H54 (cell line): ENCODE measurements at places on chromosomes 3 and 15.
A peak's percentile ranks its signal among the peaks of the same experiment; 100 is the strongest.

- no peak for DNase-seq
Observed at GRCh38 chr3:137360531-137361201, 402.9 kb downstream of the IL20RB start.

- DNase-seq: no peak
Observed at GRCh38 chr3:152322756-152323155, 54.0 kb downstream of the MBNL1 start.

DNA sequence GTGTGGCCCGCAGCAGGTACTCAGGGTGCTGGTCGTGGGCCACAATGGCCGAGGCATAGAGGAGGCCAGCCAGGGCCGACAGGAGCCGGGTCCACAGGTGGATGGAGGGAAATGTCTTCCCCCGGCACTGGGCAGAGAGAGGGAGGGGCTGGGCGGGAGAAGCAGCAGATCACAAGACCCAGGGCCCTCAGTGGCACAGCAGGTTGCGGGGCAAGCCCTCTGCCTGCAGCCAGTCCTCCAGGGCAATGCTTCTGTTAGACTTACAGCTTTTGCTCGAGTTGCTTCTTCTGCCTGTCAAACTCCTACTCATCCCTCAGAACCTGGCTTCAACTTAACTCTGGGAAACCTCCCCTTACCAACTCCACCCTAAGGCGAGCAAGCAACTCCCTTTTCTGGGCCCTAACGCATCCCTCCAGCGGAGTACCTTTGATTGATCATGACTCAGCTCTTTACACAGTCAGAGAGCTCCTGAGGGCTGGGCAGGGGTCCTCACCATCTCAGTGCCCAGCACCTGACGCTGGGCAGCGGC, 16.0 kb downstream of the TMEM44 start:
- no peak for DNase-seq

DNA sequence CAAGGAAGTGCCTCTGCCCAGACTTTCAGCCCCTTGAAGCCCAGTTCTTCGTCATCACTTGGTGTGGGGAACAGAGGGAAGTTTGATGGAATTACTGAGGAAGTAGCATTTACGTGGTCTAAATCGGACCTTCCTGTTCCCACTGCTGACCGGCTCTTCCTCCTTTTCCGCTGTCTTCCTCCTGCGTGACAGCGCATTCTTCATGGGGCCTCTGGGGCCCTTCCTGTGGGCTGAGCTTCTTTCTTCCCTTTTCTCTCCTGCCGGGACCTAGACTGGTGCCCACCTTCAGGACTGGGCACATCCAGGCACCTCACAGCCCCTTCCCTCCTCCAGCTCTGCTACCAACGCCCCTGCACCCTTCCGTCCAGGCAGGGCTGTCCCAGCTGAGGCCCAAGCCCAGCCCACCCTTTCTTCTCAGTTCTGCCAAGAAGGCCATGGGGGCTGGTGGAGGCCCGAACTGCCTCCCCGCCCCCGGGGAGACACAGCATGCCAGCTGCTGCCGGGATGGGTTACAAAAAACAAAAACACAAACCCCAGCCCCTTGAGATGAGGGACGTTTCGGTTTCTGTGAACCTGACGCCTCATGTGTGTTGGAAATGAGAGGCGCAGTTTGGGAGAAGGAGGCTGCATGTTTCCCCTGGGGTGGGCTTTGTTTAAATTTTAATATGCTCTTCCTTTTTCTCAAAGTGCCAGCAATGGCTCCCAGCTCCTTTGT, 19.1 kb downstream of the ZNF710 start:
- no peak for DNase-seq

DNA sequence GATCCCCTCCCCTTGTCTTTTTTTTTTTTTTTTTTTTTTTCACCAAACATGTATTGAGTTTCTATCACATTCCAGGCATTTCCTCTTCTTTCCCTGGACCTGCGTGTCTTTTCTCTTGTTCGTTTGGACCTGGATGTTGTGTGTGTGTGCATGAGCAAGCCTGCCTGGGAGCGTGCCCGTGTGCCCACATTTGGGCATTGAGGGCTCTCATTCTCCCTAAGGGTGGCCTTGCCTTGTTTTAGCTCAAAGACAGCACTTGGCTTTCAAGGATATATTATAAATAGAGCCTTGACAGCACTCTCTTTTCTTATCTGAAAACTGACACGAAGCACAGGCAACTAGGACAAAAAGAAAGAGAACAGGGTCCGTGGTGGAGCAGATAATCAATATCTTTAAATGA, 39.0 kb upstream of the SLC25A26 start:
- no peak for DNase-seq

GRCh38 chr15:51310064-51310463, 28.3 kb downstream of the CYP19A1 start:
- DNase-seq: no peak

DNA sequence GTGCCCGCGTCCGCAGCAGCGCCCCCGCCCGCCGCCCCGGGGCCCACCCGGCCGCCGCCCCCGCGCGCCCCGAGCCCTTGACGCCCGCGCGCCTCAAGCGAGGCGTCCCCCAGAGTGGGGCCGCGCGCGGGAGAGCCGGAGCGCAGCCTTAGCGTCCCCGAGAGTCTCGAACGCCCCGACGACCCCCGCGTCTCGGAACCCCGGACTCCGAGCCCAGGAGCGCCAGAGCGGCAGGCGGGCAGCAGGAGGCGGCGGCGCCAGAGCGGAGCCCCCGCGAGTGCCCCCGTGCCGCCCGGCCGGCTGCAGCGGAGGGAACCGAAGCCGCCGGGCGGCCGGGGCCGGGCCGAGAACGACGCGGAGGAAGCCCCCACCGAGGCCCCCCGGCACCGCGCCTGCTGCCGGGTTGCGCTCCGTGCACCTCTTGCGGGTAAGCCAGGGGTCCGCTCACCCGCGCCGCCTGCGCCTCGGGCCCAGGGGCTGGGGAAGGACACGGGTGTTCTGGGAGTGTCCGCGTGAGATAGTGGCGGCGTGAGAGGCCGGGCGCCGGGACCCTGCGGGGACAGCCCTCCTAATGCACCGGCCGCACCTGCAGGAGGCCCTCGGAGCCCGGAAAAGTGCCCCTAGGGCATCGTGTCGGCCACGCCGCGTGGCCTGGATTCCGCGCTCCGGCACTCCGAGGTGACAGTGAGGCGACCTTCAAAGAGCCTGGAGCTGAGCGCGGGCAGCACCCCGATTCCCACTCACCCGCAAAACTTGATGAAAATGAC, 52.0 kb upstream of the ULK4 start:
- DNase-seq: no peak

GRCh38 chr3:153171918-153172317, 9.9 kb downstream of the RAP2B start:
- no peak for DNase-seq

GRCh38 chr3:101036213-101036618, 43.0 kb upstream of the ABI3BP start:
- peak; percentile 28 for DNase-seq

GRCh38 chr3:46242120-46242519, at the start of gene CCR3:
CCR3 (plus strand) TSS chr3:46242460; CDS start chr3:46265159, 22,699 bp downstream.
- no peak for DNase-seq

GRCh38 chr3:80526153-80526552, 758.4 kb upstream of the ROBO1 start:
- no peak for DNase-seq

DNA sequence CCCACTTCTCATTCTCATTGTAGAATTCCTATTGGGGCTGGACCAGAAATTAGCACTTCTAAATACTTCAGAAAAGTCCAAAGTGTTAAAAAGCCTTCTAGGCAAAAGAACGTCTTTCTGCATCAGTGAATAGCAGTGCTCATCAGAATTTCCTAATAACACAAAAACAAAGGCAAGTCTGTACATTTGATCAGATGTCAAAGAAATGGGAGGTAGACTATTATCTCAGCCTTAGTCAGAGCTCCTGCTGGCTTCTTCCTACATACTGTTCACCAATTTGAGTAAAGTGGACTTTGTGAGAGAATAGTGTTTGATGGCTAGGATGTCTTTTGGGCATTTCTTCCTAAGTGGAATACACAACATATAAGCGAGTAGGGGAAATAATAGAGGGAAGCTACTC, 48.7 kb downstream of the FOXB1 start:
- no peak for DNase-seq

DNA sequence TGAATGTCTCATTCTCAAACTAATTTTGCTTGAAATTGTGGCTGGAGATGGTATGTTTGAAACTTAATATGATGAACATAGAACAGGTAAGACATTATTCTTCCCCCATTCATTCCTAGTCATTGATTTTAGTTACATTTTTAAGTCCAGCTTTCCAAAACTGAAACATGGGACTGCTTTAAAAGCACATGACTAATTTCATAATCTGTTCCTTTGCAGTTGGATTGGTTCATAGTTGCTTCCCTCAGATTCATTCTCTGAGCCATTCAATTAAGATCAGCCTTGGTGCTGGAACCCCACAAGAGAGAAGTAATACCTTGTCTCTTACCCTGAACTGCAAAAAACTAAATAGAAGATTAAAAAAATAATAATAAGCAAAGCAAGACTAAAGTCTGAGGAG, 87.5 kb upstream of the TGFBR2 start:
- DNase-seq: no peak

DNA sequence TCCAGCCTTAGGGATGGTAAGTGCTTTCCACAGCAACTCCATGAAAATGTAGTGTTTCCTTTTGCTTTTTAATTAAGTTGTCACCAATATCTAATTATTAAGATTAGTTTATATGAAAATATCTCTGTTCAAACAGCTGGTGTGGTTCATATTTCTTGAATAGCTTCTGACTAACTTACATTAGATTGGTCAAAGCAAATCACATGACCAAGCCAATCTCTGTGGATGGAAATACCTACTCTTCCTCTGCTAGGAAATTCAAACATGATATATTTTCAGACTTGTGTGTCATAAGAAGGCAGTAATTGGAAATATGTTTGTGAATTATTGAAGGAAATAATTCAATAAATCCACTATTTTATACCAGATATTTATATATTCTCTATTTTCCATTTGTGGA, 54.6 kb upstream of the CADM2 start:
- DNase-seq: no peak

DNA sequence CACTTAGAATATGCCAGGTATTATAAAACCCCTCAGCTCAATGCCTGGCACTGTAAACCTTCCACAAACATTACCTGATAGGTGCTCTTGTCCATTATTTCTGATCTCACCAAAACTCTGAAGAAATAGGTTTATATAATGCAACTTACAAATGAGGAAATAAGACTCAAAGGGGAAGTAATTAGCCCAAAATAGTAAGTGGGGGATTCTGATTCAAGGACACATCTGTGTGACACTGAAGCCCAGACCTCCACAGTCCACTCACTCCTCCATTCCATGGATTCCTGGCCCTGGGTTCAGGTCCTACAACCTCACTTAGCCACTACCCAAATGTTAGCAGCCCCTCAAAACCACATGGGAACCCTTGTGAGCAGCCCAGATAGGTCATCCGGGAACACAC, 49.9 kb downstream of the TRANK1 start:
- no peak for DNase-seq

GRCh38 chr15:71238926-71239325, 123.7 kb downstream of the THSD4 start:
- no peak for DNase-seq

GRCh38 chr3:195907934-195908693, at the start of gene TNK2:
TNK2 (minus strand) TSS chr3:195908551; CDS start chr3:195888588, 19,963 bp downstream.
- peak; percentile 57 for DNase-seq

GRCh38 chr3:184740509-184741258, 28.8 kb upstream of the MAGEF1 start:
- DNase-seq: peak; percentile 85

GRCh38 chr3:169748670-169749069, 16.2 kb downstream of the TERC start:
- no peak for DNase-seq

- DNase-seq: no peak
Observed at GRCh38 chr3:177440456-177441104, 243.3 kb upstream of the TBL1XR1 start.
